ENCODE measurements at places on chromosomes 1 and 21. TPM values are rescaled to one million over a fixed set of nuclear protein-coding genes. Genes with fewer than 3 reads are reported as not detected.
A peak's percentile ranks its signal among the peaks of the same experiment; 100 is the strongest.

Gene FBLIM1
- 69.9 TPM for total RNA-seq

Gene AKR7A3
- total RNA-seq: 0.51 TPM

Gene PIK3C2B
- total RNA-seq: 0.76 TPM

Gene PLD5
- total RNA-seq: not detected

Gene ZBTB21
- 10.7 TPM for total RNA-seq

Gene EIF3I
- total RNA-seq: 266 TPM

Gene OVAAL
- not detected for total RNA-seq

Gene RIPPLY3
- total RNA-seq: not detected

Gene SLC26A9
- not detected for total RNA-seq

Gene ANGPTL1
- total RNA-seq: 4.7 TPM

Gene KAZN
- 5.4 TPM for total RNA-seq

Gene OR2L5
- not detected for total RNA-seq

DNA sequence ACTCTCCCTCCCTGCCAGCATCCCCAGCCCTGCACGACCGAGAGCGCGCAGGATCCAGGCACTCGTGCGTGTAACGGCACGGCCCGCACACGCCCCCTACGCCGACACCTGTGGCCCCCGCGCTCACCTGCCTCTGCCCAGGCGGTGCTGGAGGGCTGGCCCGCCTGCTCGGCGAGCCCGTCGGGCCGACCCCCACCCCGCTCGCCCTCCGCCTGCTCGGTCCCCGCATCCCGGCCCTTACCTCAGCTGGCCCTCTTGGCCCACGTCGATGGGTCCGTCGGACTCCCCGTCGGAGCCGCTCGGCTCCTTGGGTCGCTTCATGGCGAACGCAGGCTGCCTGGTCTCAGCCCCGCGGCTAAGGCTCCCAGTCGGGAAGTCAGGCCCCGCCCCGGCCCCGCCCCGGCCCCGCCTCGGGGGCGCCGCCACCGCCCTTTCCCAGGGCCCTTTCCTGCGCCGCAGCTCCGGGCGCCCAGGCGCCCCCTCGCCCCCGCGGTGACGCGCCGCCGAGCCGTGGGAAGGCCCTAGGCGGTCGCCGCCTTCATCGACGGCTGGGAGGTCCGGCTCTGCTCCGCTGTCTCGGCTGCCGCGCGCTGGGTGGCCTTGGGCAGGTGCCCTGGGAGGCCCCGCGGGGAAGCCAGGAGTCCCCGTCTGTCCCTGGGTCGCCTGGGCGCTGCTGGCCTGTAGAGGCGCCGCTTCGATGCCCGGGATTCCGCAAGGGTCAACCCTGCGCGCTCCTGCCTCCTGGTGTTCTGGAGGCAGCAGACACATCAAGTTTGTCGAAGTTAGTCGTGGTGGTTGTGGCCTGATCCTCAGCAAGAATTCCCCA lies at the start of gene HEYL:
Gene HEYL (minus strand): TSS at position 339 of the 826 bp plus-strand sequence. CDS start 18 bp downstream, at position 321.
- DNase-seq: peak; percentile 59

DNA sequence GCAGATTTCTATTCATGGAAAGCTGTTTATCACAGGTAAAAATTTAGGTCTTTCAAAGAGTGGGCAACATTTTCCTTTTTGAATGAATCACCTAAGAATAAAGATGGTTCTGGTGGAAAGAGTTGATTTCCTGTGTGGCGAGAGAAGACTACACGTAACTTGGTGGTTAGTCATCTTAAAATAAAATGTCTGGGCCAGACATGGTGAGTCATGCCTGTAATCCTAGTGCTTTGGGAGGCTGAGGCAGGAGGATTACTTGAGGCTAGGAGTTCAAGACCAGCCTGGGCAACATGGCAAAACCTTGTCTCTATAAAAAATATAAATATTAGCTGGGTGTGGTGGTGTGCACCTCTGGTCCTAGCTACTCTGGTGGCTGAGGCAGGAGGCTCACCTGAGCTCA lies 65.7 kb downstream of the DISP1 start:
- DNase-seq: peak; percentile 75

- peak; percentile 97 for DNase-seq
Observed at GRCh38 chr1:56095696-56096665, 483.4 kb downstream of the PLPP3 start.

DNA sequence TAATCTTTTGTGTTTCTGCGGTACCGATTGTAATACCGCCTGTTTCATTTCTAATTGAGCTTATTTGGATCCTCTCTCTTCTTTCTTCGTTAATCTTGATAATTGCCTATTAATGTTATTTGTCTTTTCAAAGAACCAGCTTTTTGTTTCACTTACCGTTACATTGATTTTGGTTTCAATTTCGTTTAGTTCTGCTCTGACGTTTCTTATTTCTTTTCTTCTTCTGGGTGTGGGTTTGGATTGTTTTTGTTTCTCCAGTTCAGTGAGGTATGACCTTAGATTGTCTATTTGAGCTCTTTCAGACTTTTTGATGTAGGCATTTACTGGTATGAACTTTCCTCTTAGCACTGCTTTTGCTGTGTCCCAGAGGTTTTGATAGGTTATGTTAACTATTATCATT lies 9.4 kb downstream of the OR2M2 start:
- DNase-seq: no peak

GRCh38 chr1:28122183-28122582 lies 33.8 kb upstream of the EYA3 start:
- DNase-seq: peak; percentile 56

DNA sequence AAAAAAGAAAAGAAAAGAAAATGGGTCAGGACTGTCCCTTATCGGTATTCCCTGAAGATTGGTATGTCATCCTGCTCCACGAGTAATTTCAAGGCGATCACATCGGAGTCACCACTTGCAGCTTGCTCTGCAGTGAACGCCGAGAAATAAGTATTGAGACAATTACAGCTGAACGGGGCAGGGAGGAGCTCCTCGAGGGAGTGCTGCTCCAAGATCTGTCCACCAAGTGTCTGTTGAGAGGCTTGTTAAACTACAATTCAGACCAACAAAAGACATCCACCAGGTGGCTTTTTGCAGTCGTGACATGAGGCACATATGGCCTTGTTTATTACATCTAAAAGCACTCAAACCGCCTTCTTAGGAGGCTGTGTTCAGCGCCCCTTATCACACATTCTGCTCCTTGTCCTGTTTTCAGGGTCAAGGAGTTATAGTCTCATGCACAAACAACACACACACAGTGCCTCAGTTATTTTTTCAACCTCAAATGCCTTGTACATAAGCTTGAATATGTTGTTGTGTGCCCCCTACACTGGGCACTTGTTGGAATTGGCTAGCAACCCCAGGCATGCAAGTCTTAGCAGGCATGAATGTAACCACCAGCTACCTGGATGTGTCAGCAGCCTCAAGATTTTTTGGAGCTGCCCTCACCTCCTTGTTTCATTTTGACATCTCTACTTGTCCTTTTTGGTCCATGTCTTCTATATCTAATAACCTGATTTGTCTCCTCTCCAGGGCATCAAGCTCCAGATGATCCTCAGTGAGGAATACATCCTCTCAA lies 13.0 kb upstream of the CD48 start:
- peak; percentile 8 for DNase-seq

DNA sequence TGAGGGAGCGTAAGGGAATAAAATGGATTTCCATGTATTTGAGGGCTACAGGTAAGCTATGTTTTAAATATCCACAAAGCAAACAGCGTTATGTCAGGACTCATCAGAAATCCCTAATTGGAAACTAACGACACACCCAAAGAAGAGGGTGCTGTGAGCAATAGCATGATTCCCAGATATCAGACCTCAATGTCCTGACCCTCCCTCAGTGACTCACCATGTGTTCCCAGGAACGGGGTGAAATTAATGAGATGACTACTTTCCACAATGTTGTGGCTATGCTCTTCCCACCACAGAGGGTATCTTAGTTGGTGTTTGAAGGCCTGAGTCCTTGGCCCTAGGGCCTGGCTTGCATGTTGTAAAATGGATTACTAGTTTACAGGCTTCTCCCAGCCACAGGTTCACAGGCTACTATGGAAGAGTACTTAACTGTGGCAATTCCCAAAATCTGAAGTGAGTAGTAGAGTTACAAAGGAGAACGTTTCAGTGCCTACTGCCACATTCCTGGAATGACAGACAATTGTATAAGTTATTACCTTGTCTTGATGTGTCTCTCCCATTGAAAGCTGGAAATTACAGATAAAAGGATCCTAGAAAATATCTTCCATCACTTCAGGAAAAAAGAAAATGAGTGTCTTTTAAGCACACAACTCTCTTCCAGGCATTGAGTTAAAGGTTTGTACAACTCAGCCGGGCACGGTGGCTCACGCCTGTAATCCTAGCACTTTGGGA lies 1.7 kb upstream of the KRTAP11-1 start:
- DNase-seq: no peak

- DNase-seq: peak; percentile 41
Observed at GRCh38 chr1:168386949-168387586, 106.4 kb downstream of the TBX19 start.

GRCh38 chr21:41245509-41246135 lies 71.0 kb upstream of the FAM3B start:
- no peak for DNase-seq

DNA sequence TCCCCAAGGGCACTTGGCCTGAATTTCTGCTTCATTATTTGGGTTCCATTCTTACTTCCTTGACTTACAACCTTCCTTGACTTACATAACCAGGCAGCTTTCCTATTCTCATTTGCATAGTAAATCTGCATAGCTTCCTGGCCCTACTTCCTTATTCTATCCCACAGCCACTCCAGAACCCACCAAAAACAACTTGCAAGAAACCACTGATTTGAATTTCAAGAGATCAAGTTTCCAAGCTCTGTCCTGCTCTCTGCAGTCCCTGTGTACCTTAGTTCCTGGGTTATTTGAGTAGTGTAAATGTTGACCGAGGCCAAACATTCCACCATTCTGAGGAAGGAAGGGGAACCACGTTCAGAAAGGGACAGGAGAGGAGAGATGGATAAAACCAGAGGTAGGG lies 603.3 kb downstream of the PTPRC start:
- DNase-seq: no peak

- DNase-seq: no peak
Observed at GRCh38 chr1:14442669-14443068, 155.8 kb upstream of the KAZN start.

DNA sequence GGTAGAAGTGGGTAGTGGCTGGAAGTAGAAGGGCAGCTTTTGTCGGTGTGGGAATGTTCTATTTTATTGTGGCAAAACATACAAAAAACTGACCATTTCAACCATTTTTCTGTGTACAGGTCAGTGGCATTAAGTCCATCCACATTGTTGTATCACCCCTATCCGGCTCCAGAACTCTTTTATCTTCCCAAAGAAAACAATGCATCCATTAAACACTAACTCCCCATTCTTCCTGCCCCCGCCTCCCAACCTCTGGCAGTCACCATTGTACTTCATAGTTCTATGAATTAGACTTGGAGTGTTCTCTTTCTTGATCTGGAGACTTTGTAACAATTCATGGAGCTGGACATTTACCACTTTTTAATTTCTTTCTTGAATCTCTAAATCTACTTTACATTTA lies 55.7 kb downstream of the DEGS1 start:
- DNase-seq: no peak

DNA sequence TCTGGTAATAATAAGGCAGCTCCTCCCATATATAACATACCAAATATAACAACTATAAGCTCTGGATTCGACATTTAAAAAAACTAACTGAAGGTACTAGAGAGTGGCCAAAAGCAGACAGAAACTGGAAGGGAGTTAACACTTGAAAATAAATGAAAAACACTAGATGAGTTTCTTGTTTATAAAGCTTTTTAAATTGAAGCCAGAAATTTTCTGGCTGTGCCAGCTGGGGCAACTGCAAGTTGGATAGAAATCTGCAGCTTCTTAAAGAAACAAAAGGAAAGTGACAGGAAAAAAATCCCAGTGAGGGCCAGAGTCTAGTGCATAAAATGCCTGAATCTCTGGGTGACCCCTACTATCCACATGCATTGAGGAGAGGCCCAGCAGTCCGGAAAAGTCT lies 432.7 kb downstream of the SMYD3 start:
- no peak for DNase-seq

GRCh38 chr1:58884706-58885661 lies 101.1 kb upstream of the JUN start:
- DNase-seq: no peak

GRCh38 chr1:147771226-147772125 lies 11.1 kb upstream of the GJA5 start:
- peak; percentile 77 for DNase-seq

- DNase-seq: no peak
Observed at GRCh38 chr1:246800356-246800755, 76.1 kb downstream of the SCCPDH start.

DNA sequence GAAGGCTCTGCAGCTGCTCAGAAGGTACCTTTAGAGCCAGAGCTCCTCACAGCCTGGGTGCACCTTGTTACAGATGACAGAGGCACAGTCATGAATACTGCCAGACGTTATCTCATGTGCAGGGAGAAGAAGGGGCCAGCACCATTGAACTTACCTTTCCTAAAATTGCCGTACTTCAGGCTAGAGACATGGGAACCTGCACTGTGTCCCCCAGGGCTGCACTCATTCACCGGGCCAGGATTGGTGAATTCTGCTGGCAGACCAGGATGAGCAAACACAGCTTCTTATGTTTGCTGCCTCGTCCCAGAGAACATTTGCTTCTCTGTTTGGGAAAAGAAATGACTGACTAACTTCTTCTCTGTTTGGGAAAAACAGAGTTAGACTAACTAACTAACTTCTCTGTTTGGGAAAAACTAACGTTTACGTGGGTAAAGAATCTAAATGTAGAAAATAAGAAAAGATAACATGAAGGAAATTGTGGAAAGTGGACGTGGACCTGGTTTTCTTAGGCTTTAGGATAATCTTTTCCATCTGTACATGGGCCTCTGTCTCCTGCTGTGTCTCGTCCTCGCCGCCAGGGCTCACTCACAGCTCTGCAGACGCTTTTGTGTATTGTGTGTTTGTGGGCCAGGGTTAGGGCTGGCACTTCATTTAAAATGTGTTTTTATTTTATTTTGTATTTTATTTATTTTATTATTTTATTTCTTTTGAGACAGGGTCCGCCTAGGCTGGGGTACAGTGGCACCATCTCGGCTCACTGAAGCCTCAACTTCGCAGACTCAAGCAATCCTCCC lies 9.9 kb downstream of the OBSCN start:
- no peak for DNase-seq

DNA sequence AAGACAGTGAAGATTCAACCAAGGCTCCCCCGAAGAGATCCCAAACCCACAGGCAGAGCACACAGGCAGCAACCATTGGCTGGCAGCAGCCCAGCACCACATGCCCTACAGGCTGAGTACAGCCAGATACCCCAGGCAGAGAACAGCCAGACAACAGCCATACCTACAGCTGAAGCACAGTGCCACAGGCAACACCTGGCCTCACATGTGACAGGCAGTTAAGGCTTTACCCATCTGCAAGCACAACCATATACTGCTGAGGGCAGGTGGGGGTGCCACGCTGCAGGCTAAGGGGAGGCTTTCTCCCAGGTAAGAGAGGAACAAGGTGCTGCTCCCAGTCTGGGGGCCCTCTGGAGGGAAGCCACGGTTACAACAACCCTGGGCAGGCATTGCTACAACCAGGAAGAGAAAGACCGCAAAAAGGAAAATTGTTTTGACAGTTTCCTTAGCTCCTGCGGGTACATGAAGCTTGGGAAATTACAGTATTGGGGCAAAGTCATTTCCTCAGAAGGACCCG lies 12.3 kb downstream of the CHIT1 start:
- no peak for DNase-seq

- no peak for DNase-seq
Observed at GRCh38 chr1:108865316-108865910, 8.5 kb upstream of the AKNAD1 start.
